Activated naive CD8-positive, alpha-beta T cell treated with anti-CD3 and anti-CD28 coated beads, Interleukin-2, amount 50 U/mL, for 24 hours (primary cell): ENCODE measurements at places on chromosomes 4 and X.
A peak's percentile ranks its signal among the peaks of the same experiment; 100 is the strongest.

- no peak for DNase-seq
These were observed 505.6 kb downstream of the RAPGEF2 start for GRCh38 chr4:159608436-159608835.

DNA sequence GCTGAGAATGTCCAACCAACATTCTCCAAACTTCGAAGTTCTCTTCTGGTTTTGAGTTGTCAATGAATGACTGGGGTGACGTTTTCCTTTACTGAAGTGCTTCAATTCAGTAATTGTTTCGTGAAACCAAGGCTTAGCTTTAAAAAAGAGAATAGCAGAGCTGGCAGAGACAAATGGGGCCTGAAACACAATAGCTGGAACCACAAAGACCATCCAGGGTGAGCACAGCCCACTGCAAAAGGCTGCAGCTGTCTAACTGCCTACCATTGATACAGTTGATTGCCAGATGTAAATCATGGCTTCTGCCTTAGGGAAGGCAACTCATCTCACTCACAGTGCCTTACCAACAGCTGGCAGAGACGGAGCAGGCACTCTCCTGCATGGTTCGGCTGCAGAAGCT, 78.7 kb upstream of the ZNF518B start:
- DNase-seq, result no peak

DNA sequence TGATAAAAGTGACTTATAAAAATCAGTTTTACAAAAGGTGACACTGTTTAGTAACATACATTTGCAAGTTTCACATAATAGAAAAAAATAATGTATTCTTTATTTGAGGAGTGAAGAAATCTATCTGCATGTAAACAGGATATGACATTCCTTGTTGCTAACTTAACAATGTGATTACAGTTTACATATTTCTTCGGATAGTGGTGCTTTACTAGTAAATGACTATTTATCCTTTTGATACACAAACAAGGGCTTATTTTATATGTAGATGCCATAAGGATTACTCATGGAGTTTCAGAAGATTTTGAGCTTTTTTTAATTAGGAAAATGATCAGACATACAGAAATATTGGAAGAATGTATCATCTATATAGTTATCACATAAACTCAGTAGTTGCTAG, 126.5 kb downstream of the SLIT2 start:
- no peak for DNase-seq

- no peak for DNase-seq
These were observed 50.6 kb upstream of the MAN2B2 start for GRCh38 chr4:6524436-6524835.

DNA sequence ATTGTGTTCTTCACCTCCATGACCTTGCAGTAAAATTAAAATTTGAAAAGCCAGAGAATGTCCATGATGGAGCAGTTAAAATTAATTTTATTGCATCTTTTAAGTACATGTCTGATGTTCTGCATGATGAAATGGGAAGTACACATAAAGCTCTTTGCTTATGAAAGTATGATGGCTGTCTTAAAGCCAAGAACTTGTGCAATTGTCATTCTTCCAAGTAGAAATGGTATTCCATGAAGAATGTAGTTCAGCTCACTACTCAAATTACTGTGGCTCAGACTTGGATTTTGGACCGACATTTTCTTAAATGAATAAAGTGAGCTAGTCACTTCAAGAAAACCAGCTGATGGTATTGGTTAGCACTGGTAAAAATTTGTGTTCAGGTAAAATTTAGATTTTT, 161.7 kb upstream of the CXCL13 start:
- DNase-seq, result no peak

DNA sequence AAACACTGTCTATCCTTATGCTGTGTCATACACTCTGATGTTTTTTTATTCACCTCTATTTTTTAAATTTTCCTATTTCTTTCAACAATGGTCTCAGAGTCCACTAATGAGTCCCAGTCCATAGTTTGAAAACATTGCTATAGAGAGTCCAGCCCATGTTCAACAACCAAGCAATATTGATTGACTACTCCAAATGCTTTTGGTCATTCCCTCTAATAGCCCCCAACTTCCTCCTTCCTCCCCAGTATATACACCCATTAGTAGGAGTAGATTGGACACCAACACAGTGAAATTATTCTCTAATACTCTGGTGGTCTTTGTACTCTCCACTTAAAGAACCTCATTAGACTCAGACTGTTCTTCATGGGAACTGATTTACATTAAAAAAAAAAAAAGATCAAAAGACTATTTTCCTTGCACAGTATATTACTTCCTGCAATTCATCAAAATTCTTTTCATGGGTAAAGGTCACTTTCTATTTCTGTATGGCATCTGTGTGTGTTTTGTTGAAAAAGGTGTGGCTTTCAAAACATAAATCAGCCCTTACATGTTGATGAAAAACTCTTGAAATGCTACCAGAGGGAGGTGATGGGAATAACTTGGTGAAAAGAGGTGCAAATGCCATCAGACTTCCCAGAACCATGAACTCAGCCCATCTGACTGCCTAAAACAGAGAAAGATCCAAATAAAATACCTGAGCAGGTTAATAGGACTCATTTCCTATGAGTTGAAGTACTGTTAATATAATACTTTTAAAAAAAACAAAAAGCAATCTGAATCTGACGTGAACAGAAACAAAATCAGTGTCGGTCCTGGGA, 250.3 kb upstream of the KLF3 start:
- DNase-seq, result no peak

DNA sequence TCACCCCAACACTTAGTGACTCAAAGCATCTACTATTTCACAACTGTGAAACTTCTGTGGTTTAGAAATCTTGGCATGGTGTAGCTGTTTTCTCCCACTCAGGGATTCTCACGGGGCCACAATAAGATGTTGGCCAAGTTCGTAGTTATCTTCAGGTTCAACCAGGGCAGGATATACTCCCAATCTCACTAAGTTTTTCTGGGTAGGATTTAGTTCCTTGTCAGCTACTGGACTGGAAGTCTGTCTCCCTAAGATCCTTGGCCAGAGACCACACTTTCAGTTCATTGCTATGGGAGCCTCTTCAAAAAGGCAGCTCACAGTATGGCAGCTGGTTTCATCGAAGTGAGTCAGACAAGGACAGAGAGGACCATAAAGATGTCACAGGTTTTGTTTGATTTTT, 111.7 kb upstream of the PDHA2 start:
- DNase-seq, result no peak

- DNase-seq, result peak; percentile 53
These were observed 1.8 kb downstream of the FLNA start for GRCh38 chrX:154372612-154373022.

DNA sequence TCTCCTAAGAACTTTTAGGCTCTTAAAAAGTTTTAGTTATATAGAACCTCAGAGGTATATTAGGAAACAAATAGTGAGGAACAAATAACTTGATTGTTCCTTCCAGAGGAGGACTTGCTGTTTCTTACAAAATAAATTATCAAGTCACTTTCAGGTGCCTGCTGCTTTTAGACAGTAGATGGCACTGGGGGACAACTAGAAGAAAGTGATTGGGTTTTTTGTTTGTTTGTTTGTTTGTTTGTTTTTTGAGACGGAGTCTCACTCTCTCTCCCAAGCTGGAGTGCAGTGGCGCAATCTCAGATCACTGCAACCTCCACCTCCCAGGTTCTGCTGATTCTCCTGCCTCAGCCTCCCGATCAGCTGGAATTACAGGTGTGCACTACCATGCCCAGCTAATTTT, 35.4 kb upstream of the CDKL5 start:
- DNase-seq, result no peak

GRCh38 chr4:17500574-17500973, 11.3 kb downstream of the QDPR start:
- DNase-seq, result no peak

DNA sequence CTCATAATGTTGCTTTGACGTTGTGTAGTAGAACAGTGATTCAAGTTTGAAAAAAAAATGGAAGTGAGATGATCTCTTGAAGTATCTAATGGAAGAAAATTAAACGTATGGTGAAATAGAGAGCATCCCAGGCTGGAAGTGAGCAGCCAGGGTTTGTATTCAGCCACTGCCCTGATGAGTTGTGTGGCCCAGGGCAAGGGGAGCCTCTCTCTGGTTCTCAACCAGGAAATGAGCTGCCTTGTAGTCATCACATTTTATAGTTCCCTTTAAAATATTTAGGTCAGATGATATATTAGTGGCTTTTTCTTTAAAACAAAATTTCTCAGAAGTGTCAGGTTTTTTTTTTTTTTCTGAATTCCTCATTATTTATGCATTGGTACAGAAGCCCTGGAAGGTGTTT, 150.3 kb downstream of the GPAT3 start:
- DNase-seq, result no peak

- no peak for DNase-seq
These were observed 5.4 kb upstream of the ADH1C start for GRCh38 chr4:99357948-99358347.

- no peak for DNase-seq
These were observed 926.1 kb downstream of the ADGRL3 start for GRCh38 chr4:62126064-62126732.

DNA sequence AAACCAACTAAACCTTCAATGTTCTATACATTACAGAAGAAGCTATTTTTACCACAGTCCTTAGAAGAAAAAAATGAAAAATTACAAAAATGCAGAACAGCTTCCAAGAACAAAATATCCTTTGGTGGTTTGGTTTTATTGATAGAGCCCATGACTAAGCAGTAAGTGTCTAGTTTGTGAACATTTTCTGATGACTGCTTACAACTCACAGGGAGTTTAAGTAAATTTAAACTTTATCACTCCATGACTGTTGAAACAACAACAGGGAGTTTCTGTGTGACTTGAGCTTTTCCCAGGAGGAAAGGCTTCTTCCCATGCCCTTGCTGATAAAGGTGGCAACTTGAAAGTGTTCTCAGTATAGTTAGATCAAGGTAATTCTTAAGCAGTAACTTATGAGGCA, 2.9 kb downstream of the PF4 start:
- DNase-seq, result no peak

- no peak for DNase-seq
These were observed 141.8 kb downstream of the DCHS2 start for GRCh38 chr4:154349829-154350228.

GRCh38 chrX:14941301-14941700, 68.1 kb downstream of the MOSPD2 start:
- no peak for DNase-seq
